ENCODE measurements at places on chromosomes 3 and 15. TPM values are rescaled to one million over a fixed set of nuclear protein-coding genes. Genes with fewer than 3 reads are reported as not detected.

SENP5 gene
- 11.8 TPM for polyA plus RNA-seq

ASB14 gene
- 0.21 TPM for polyA plus RNA-seq

RBP2 gene
- polyA plus RNA-seq, result not detected

ARL14 gene
- polyA plus RNA-seq, result not detected

ATP8B4 gene
- polyA plus RNA-seq, result 0.94 TPM

All from GM12878 (cell line).